ENCODE measurements at places on chromosomes 16 and 17. TPM values are rescaled to one million over a fixed set of nuclear protein-coding genes. Genes with fewer than 3 reads are reported as not detected.

The CDK3 gene
- total RNA-seq: 3.7 TPM

The TBC1D3I gene
- 0.15 TPM for total RNA-seq

The ALOX15B gene
- not detected for total RNA-seq

The FBXW10 gene
- total RNA-seq: 0.96 TPM

The WNT9B gene
- total RNA-seq: not detected

The TMEM170A gene
- total RNA-seq: 15.3 TPM

The FN3K gene
- total RNA-seq: 6.4 TPM

The SYCE1L gene
- total RNA-seq: 8.2 TPM

The AURKB gene
- 166 TPM for total RNA-seq

The GPR139 gene
- total RNA-seq: not detected

The HIGD1B gene
- total RNA-seq: not detected

The SPATA32 gene
- 0.17 TPM for total RNA-seq

The UNC13D gene
- 4.2 TPM for total RNA-seq

The SLC9A5 gene
- 1.7 TPM for total RNA-seq

The FBXW10B gene
- 4.2 TPM for total RNA-seq

The CCL17 gene
- total RNA-seq: not detected

The FOXJ1 gene
- 0.40 TPM for total RNA-seq

The ERCC4 gene
- total RNA-seq: 4.2 TPM

All from A549 treated with CpdA at 1 μM for 4 hours (cell line).